IPS DF 6.9 (cell line): ENCODE measurements at places on chromosomes 11 and 22.
A peak's percentile ranks its signal among the peaks of the same experiment; 100 is the strongest.

DNA sequence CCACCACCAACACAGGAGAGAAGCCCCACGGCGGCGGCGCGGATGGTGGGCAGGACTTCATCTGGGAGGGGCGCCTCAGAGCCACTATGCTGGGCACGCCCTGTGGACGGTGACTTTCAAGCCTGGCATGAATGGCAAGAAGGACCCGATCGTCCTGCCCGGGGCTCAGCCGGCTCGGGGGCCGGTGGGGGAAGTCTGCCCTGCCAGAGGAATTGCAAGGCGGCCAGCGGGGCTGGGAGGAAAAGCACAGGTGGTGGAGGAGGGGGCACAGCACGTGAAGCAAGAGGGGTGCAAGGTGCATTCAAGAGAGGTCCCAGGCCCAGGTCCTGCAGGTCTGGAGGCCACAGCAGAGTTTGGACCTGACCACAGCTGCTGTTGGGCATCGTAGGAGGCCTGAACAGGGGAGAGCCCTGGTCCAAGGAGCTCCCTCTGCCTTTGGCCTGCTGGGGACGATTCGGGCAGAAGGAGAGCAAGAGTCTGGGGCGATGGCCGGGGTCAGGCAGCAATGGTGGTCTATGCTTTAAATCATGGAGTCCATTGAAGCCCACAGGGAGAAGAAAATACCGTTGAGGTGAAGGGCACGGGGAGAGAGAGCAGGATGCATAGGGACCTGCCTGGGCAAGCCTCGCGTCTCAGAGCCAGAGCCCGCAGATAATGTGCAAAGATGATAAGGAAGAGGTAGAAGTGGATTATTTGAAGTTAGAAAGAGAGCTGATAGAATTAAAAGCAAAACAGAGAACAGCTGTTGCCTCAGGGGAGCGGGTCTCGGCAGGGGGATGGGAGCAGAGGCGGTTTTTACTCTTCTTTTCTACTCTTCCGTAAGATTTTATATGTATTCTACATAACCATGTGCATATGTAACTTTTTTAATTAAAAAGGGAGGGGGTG lies 82.6 kb upstream of the SHISAL1 start:
- DNase-seq = no peak

DNA sequence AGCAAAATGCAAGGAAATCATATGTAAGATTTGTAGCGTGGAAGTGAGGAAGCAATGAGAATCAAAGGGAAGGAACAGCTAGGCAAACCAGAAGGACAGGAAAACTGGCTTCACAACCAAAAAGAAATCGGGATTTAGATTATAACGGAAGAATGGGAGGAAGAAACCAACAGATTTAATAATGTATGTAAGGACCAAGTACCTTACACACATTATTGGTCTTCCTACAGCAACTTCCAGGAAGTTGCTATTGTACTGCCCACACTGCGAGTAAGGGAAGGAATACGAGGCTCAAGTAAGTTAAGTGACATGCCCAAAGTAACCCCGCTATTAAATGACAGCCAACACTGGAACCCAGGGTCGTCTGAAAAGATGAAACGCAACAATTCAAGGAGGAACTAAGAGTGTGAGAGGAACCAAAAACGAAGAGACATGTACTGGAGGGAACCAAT lies 473 bp downstream of the TXN2 start:
- no peak for DNase-seq

DNA sequence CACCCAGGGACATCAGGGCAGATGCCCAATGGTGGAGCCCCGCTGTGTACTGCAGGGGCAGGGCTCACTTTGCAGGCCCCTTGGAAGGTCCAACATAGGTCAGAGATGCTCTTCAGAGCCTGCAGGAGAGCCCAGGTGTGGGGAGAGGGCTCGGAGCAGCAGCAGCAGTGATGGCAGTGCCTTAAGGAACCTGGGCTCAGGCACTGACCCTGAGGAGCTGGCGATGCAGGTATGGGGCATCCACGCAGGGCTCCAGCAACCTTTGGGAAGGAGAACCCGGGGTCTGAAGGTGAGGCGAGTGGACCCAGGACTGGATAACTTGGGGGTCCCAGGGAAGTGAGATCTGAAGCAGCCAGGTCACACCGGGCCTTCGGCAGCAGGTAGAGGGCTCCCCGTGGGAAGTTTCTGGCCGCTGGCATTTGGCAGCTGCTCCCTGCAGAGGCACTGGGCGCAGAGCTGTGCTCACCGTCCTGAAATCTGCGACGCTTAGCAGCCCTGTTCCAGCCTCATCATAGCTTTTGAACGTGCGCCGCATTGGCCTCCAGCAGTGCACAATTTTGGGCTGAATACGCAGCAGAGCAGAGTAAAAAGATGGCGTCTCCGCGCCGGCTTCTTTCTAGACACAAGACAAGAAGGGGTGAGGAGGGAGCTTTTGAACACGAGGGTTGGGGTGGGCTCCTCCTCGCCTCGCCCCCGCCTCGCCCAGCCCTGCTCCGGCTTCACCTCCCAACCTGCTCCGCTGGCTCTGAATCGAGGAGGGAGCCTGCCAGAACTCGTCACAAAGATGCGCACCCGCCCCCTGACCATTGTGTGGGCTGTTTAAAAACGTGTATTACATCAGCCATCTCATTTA lies 118.8 kb downstream of the MPPED1 start:
- DNase-seq = no peak

- DNase-seq = no peak
Observed at GRCh38 chr11:65279741-65280440, 18.1 kb downstream of the POLA2 start.

DNA sequence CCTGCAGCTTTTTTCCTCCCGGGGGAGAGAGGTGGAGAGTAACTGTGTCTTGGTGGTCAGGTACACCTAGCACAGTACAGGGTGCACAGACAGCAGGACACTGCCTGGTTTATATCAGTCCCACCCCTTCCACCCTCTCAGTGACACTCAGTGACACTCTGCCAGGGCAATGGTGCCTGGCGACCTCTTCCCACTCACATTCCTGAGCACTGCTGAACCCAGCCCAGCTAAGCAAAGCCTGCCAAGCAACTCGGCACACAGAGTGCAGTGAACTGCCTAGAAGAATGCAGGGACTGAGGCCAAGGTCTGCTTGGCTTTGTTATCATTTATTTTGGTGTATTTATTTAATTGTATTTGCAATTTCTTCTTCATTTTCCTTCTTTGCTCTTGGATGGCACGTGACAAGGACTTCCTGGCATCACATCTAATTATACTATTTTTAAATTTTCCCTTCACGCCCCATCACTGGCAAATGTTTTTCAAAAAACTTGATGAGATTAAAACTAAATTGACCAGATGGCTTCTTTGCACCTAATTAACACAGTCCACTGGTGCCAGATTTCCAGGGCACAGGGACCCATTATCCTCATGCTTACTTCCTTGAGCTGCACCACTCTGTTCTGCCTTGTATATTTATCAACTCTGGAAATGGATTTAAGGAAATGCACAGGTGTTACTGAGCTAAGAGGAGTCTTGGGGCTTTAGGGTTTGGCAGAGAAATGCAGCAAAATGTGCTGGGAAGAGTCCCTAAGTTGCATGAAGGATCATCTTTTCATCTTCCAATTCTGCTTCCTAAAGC lies 205.6 kb downstream of the ADAMTS15 start:
- DNase-seq = no peak

DNA sequence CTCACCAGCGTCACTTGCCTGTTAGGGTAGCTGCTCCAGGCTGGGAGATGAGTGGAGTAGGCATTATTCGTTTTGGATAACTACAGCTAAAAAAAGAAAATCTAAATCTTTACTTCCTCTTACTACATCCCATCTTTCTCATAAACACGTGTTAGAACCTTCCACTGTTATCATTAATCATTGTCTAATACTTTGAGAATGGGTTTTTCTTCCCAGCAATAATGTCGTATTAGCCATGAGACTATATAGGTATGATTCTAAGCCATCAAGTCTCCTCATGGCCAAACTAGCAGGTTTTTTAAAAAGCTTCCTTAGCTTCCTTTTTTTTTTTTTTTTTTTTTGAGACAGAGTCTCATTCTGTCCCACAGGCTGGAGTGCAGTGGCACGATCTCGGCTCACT lies 3.9 kb upstream of the TEF start:
- DNase-seq = no peak

GRCh38 chr11:10412266-10412665 lies 42.8 kb upstream of the AMPD3 start:
- no peak for DNase-seq

- DNase-seq = no peak
Observed at GRCh38 chr22:19844377-19845053, 10.2 kb downstream of the GNB1L start.

DNA sequence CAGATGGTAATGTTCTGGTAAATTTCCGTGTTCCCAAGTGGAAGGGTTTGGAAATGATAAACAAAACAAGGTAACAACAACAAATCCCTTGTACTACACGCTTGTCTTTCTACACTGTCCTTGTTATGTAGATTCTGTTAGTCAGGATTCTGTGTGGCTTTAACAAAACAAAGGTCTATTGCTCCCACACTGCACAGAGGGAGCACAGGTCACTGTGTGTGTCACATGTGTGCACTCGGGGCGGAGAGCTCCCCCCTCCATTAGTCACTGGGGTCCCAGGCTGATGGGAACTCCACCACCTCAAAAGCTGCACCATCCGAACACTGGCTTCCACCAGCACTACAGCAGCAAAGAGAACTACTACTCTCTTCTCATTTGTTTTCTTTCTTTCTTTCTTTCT lies 227.9 kb downstream of the NTM start:
- DNase-seq = no peak

- peak; percentile 50 for DNase-seq
Observed at GRCh38 chr22:32473388-32473952, 1.1 kb upstream of the FBXO7 start.

DNA sequence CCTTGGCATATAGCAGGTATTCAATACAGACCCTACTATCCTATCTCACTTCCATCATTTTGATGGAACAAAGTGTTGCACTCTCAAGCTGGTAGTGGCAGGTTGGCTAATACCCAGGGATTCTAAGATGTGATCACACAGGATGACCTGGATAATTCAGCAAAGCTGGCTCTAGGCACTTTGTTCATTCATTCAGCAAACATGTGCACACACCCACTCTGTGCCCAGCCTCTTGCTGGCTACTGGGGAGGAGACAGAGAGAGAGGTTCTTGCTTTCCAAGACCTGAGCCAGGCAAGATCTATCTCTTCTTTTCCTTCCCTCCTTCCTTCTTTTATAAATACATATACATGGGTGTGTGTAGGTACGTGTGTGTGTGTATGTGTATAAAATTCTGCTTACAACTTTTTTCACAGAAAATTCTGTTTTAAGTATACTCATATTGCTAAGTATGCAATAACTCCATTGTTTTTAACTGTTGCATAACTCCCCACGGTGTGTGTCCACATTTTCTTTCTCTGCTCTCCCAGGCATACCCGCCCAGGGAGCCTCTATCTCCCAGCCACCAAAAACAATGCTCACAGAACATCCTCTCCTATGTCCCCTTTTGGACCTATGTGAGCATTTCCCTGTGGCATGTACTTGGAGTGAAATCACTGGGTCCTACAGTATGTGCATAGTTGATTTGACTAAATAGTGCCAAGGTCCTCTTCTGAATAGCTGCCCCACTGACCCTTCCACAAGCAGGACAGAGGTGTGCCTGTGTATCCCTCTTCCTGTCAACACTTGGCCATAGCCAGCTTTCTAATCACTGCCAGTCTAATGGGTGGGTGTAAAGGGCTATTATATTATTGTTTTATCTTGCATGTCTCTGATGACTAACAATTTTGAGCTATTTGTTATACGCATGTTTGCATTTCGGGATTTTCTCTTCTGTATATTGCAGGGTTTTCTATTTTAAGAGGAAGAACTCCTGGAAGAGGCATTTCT lies 27.5 kb downstream of the CLPB start:
- DNase-seq = no peak

GRCh38 chr11:6664551-6664950 lies 8.9 kb upstream of the DCHS1 start:
- DNase-seq = no peak
